ENCODE measurements at places on chromosomes 13 and 19.

DNA sequence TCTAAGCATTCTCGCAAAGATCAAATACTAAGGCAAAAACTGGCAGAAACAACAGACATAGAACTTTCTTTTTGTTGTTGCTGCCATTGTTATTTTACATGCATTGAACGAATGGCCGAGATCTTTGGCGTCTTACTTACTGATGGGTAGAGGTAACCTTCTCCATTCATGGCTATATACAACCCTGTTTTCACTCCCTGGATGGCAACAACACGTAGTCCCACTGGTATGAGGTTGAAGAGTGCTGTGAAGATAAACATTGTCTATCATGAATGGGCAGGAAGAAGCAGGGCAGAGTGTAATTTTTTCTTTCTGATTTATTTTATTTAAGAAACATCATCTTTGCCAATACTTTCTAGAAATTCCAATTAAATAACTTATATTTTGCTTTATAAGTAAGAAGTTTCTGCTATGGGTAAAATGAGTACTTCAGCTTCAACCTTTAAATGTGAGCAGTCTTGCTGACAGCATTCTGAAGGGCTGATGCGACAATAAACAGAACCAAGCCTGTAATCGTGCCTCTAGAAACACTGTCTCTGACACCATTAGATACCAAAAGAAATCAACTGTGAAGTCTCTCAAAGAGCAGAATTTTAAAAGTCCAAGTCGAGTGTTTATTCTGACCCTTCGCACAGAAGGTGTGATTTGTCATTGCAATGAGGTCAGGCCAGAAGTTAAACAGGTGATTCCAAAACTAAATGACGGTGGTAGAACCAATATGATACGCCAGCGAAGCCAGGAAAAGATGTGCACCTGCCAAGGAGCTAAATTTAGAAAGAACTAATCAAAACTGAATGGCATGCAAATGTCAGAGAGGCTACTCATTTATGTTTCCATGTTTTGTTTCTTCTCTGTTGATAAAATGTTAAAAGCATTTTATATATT, 416.4 kb downstream of the ITGBL1 start:
- no peak for DNase-seq

GRCh38 chr13:52461265-52461664, 6.0 kb downstream of the CKAP2 start:
- no peak for DNase-seq

- no peak for DNase-seq
These were observed 65.8 kb upstream of the SERP2 start for GRCh38 chr13:44307844-44308243.

DNA sequence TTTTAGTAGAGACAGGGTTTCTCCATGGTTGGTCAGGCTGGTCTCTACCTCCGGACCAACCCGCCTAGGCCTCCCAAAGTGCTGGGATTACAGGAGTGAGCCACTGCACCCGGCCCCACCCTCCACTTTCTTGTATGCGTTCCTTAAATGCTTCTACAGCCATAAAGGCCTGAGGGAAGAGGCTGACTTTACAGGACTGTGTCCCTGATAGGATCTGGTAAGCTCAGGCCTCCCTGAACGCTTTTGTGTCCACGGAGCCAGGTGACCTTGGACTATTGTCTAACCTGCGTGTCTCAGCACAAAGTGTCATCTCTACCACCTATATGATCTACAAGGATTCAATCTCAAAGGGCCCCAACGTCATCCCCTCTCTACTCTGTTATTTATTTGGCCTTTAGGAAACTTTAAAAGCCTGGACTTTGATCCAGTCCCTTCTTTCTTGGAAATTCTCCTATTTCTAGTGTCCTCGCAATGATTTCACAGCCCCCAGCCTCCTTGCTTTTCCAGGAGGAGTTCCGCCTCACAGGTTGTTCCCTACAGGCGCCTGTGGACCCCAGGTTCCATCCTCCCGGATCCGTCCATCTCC, 701 bp downstream of the ZNF552 start:
- DNase-seq, result no peak

DNA sequence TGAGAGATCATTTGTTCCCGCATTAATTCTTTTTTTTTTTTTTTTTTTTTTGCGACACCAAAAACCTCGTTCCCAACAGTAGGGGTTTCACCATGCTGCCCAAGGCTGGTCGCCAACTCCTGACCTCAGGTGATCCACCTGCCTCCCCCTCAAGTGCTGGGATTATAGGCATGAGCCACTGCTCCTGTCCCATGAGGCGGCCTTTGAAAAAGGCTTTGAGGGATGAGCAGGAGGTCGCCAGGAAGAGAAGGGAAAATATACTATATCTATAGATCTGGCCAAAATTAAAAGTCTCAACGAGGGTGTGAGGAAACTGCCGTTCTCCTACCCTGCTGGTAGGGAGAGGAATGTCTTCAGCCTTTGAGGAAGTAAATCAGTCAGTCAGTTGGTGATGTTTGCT, 26.2 kb downstream of the ZNF473 start:
- DNase-seq, result no peak

DNA sequence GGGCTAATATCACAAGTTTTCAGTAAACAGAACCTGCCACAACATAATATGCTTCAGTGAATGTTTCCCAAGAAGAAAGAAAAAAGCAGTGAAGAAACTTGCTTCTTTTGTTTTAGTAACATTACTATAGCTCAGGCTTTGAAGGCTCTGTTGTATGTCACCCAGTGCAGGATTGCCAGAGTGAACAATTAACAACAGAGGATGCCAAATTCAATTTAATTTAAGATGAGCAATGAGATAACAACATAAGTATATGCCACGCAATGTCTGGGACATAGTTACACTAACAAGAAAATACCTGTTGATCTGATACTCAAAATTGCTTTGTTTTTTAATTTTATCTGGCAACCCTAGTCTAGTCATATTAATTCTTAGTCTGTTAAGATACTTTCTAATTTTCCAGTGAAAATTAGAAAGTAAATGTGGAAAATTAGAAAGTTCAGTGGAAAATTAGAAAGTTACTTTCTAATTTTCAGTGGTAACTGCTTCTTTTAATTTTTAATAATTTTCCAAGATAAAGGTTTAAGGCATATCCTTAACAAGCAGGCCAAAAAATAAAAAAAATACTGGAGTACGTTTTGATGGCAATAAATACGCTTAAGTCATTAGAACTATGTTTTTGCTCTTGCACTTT, 336.3 kb downstream of the SLITRK6 start:
- DNase-seq, result no peak

DNA sequence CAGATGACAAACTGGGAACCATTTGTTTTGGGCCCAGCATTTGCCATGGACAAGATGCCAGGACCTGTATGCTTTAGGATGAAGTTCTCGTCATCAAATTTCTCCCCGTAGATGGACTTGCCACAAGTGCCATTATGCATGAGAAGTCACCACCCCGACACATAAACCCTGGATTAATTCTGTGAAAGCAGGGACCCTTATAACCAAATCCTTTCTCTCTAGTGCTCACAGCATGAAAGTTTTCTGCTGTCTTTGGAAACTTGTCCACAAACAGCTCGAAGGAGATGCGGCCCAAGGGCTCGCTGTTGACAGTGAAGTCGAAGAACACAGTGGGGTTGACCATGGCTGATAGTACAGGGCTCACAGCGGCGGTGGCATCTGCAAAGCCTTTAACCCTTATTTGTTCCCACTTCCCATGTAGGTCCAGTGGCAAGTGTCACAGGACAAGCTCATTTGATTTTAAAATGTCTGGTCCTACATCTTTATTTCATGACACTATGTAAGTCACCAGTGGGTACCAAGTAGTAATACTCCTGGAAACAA, 75.2 kb upstream of the MIR17HG start:
- DNase-seq, result no peak

Data from type B pancreatic cell (in vitro differentiated cells).